ENCODE measurements at places on chromosomes 13 and 19.

DNA sequence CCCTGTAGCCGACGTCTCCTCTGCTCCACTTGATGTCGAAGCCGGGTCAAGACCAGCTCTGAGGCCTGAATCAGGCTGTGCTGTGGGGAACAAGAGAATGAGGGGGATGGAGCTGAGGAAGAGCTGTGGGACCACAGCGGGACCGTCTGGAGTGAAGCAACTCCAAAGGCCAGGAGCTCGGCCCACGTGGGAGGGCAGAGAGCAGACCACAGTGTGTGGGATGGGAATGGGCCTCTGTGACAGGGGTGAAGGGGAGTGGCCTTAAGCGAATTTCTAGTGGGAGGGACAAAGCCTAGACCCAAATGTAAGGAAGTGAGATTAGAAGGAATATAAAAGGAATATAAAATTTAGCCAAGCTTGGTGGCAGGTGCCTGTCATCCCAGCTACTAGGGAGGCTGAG is 3.8 kb upstream of the SLC8A2 start:
- no peak for DNase-seq

DNA sequence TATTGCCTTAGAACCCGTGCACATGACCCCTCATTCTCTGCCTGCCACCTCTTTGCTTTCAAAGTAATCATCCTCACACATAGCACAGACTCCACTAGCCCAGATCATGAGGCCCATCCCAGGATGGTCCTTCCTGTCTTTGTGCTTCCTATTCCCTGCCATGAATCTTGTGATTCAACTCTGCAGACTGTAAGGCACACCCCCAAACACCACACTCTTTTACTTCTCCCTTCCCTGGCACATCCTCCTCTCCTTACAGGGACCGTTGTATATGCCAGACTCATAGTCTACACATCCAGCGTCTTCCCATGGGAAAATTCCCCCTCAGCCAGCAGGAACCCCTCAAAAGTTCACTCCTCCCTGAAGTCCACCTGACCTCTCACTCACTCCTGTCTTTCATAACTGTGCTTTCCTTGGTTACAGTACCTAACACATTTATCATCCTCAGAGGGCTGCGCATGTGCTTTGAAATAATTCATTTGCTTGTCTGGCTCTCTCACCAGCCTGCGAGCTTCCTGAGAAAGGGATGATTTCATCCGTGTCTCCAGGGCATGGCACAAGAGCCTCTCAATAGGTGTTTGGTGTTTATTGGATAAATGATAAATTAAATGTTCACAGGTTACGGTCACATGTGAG is 26.8 kb upstream of the LRCH1 start:
- DNase-seq = no peak

DNA sequence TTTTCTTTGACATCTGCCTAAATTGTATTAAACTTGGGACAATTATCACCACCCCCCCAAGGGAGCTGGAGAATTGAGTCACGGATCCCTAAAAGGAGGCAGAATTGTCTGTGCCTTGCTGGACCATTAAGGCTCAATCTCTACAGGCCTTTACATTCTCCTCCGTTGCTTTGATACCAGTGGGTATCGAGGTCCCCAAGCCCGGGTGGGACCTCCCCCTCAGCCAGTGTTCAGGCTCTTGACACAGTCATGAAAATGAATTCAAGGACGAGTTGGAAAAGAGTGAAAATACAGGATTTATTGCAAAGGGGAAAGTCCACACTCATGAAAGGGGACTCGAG is 5.6 kb downstream of the PPP1R15A start:
- no peak for DNase-seq

DNA sequence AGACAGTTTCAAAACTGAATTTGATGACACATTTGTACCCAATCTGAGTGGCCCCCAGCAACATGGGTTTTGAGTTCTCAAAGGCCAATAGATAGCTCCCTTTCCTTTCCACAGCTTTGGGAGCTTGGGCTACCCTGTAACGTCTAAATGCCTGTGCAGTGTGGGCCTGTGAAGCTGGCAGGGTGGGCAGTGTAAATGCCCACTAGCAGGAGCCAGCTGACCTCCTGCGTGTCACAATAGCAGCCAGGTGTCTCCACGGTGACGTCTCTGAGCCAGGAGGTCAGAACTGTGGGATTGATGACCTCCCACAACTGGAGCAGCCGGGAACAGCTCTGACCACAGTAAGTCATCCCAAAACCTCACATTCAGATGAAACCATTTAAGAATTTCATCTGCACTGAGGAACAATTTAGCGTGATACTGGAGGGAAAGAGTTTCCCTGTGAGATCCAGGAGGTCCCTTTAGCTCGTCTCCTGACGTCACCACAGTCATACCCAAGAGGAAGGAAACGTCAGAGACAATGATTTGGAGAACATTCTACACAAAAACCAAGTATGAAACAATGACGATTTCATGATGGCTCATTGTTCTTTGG is at the start of gene IPO5:
Gene IPO5 (plus strand): TSS at position 300 of the 595 bp plus-strand sequence. CDS start 23,022 bp downstream, outside the sequence.
- DNase-seq = no peak

GRCh38 chr13:91169321-91170050 is 178.0 kb upstream of the MIR17HG start:
- DNase-seq = no peak

- no peak for DNase-seq
These were observed 161.6 kb downstream of the KDM4B start for GRCh38 chr19:5130371-5131030.

DNA sequence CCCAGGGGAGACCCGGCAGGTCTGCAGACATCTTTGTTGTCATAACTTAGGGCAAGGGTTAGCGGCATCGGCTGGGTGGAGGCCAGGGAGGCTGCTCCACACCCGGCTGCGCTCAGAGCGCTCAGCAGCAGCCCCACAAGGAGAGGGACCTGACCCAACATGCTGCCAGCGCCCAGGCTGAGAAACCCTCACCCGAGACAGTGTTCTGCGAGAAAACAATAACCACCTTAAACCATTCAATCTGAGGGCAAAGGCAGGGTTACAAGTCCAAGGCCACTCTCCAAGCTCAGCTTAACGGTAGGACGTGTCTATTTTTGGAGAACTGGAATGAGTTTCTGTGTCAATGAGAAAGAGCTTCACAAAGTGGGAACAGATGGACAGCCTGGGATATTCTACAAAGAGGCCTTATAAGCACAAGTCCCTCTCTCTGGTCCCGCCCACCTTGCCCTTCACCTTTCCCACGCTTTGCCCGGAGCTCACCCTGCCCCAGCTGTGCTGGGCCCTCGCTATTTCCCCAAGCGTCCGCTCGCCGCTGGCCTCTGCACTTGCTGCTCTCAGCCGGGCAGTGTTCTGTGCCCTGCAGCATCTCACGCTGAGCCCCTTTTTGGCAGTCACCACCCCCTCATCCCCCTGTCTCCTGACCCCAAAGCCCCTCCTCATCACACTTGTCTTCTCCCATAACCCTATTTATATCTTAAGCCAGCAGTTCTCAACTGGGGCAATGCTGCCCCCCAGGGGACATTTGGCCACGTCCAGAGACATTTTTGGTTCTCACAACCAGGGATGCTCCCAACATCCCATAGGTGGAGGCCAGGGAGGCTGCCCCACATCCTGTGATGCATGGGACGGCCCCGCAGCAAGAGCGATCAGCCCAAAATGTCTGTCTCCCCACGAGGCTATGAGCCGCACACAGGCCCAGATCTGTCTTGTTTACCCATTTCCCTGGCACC is 17.6 kb downstream of the PPP1R12C start:
- DNase-seq = no peak

- no peak for DNase-seq
These were observed 129.4 kb downstream of the AKAP11 start for GRCh38 chr13:42401376-42401775.

GRCh38 chr19:27824108-27824507 is 1388.8 kb downstream of the UQCRFS1 start:
- no peak for DNase-seq

GRCh38 chr19:56720281-56720680 is 48.7 kb upstream of the ZNF835 start:
- no peak for DNase-seq

DNA sequence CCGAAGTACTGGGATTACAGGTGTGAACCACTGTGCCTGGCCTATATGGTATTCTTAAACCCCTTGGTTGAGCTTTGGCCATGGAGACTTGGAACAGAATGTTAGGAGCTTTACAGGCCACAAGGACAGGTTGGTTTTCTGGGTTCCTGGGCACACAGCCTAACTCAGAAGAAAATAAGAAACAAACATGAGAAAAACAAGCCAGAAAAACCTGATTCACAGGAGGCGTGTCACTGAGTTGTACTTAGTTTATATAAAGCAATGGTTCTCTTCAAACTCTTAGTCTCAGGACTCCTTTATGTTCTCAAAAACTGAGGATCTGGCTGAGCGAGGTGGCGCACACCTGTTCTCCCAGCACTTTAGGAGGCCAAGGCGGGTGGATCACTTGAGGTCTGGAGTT is 125.1 kb upstream of the SPATA13 start:
- no peak for DNase-seq

Data from stimulated activated CD8-positive, alpha-beta memory T cell treated with anti-CD3 and anti-CD28 coated beads, Interleukin-7, amount 100 ng/mL, for 48 hours (primary cell).